ENCODE measurements at places on chromosomes 2 and 18.

DNA sequence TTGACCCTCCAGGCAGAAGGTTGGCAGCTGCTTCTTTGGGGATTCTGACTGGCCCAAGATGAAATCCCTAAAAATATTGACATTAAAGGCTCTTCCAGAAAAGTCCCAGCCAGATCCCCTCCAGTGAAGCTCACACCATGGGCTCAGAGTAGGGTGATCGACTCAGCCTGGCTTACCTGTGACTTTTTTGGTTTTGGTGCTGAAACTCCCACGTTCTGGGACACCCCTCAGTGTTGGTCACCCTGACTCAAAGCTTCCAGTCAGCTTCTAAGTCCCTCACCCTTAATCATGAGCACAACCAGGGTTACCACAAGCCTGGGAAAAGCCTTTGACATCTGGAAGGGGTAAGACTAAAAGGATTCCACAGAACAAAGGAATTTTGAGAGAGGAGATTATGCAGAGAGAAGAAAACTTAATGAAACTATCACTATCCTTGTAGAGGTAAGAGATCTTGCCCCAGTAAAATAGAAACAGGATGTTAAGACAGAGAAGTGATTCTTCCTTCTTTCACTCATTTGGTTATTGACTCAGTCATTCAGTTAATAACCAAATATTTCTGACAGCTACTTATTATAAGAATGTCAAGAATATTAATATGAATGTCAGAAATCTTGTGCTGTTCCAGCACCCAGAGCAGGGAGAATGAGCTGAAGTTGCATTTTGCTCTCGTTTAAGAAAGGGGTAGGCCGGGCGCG is 66.8 kb upstream of the SEC11C start:
- DNase-seq, result no peak

GRCh38 chr18:3793545-3793944 is 343.6 kb downstream of the TGIF1 start:
- no peak for DNase-seq

DNA sequence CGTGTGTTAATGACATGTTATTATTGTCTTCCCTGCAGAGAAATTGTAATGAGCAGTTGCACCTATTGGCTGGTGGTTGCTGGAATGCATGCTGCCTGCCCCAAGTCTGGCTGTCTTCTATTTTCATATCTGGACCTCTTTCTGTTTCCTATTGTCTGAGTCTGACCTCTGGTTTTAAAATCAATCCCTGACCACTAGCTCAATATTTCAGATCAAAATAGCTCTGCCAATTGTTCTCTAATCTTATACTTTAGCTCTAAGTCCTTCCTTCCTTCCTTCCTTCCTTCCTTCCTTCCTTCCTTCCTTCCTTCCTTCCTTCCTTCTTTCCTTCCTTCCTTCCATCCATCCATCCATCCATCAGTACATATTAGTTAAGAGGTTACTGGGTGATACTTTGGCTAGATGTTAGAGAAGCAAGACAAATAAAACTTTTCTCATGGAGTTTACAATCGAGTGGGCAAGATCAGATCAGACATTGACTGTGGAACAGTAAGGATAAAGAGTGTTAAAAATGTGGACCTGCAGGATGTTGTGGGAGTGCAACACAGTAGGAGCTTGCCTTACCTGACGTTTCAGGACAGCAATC is 417.1 kb downstream of the SOCS6 start:
- no peak for DNase-seq

DNA sequence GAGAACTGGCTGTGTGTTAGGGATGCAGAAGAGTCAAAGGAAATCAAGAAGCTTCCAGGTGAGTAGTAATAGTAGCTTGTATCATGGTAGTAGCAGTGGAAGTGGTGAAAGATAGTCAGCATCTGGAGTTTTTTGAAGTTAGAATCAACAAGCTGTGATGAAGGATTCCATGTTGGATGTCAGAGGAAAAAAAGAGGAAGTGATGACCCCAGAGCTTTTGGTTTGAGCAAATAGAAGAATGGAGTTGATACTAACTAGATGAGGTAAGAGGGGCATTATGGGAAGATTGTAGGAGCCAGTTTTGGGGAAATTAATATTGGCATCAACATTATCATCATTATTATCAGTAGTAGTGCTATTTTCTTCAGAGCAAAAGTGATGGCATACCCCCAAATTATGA is 542.2 kb downstream of the XIRP2 start:
- no peak for DNase-seq

DNA sequence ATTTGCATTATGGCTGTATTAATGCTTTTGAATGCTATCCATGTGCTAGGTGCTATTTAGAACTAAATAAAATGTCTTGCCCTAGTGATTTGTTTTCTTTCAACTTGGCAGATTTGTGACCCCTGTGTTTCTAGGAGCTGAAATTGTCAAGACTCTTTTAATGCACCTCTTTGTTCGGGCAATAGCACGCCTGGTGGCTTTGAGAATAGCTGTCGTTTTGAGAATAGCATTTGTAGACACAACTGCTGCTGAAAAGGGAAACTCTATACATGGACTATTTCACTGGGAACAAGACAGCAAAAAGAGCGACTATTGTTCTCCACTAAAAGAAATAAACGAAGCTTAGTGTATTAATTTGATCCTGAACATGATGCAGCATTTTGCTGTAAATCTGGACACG is 352.1 kb upstream of the ZNF521 start:
- DNase-seq, result no peak

DNA sequence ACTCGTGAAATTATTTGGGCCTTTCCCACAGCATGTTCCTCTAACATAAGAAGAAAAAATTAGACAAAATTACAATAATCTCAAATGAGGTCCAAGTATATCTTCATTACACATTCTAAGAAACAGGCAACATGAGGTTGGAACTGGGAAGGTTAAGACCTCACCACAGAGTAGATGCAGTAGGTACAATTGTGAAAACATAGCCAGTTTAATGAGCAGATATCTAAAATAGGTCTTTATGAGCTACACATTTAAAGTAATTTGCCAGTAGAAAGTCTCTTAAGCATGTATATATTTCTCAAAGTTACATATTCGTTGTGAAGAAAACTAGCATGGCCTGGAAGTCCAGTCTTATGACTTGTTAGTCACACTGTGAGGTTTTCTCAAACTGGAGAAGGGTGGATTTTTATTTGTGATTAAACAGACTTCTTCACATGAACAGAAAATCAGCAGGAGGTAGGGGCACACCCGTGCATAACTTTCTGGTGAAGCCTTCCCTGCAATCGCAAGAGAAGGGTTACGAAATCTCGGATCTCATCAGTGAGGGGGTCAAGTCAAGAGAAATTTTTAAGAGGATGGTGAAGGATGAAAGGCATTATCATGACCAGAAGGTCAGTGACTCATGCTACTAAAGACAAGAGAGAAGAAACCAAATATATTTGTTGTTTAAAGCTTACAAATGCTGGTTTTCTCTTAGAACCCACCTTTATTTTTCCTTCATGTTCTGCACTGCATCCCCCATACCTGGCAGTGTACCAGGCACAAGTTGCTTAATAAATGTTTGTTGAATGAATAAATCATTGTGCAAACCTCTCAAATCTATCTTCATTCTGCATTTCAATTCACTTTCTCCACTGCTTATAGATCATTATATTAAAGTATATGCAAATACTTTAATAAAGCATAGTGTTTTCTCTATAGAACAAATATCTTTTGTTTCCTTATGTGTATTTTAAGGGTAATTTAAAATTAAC is 5.1 kb upstream of the RAB27B start:
- no peak for DNase-seq

DNA sequence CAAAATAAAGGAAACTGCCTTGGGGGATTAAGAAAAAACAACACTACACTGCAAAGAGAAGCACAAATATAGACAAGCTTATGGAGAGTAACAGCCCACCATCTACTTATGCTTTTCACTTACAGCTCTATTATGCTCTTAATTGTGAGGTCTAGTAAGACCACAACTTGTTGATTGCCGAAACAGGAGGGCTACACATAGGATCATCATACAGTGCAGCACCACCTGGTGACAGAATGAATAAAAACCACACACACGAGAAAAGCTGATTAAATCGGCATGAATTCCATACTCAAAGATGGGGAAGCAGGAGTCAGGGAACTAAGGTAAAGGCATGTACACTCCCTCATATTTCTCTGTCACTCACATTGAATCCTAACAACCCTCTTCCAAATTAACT is 259.2 kb downstream of the IKZF2 start:
- no peak for DNase-seq

DNA sequence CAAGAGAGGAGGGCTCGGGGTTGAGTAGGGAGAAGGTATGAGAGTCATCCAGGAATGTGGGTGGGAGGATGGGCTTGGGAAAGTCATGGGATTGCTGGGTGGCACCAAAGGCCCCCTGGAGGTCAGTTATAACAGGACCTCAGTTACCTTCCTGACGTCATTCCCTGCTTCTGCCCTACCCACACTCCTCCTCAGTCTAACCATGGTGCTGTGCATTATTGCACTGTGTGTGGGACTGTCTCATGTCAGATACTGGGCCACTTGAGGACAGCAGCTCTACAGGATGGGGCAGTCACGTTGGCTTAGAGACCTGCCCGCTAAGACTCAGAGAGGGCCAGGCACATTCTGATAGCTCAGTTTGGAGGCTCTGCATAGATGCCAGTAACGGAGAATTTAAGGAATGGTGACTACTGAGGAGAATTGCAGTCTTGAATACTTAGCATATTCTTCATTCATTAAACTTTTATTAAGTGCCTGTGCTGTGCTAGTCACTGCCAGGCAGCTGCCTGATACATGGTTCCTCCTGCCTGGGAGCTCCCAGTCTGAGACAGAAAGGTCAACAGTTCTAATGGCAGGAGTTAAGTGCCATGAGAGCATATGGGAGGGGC is 90.5 kb downstream of the LAMA3 start:
- DNase-seq, result no peak

GRCh38 chr2:207801259-207801658 is 31.6 kb upstream of the FZD5 start:
- DNase-seq, result no peak

DNA sequence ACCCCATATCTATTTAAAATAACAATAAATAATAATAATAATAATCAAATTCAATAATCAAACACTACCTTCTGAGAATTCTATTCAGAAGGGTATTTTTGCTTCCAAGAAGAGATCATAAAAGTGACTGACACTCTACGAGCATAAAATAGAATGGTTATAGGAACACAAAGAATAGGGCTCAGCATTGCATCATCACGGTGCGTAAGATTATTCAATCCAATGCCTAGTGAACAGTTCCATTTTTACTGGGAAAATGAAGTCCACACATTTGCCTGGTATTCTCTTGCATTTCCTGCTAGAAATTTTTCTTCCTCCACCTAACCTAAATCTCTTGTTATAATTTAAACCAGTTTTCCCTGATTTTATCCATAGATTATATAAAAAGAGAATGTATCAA is 55.8 kb downstream of the AP1S3 start:
- DNase-seq, result no peak

DNA sequence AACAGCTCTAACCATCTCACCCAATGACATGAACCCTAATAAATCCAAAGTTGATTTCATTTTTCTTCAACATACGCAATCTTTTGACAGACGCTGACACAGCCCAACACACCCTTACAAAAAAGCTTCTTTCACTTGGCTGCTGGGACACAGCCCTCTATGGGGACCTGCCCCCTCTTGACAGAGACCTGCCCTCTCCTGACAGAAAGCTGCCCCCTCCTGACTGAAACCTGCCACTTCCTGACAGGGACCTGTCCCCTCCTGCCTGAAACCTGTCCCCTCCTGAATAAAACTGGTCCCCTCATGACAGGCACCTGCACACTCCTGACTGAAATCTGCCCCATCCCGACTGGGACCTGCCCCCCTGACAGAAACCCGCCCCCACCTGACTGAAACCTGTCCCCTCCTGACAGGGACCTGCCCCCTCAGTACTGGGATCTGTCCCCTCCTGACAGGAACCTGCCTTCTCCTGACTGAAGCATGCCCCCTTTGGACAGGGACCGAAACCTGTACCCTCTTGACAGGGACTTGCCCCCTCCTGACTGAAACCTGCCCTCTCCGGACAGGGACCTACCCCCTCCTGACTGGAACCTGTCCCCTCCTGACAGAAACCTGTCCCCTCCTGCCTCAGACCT is 87.9 kb downstream of the PXDN start:
- no peak for DNase-seq

GRCh38 chr18:2538236-2538635 is 33.1 kb downstream of the METTL4 start:
- DNase-seq, result no peak

GRCh38 chr18:71583252-71583651 is 960.9 kb downstream of the CBLN2 start:
- no peak for DNase-seq

DNA sequence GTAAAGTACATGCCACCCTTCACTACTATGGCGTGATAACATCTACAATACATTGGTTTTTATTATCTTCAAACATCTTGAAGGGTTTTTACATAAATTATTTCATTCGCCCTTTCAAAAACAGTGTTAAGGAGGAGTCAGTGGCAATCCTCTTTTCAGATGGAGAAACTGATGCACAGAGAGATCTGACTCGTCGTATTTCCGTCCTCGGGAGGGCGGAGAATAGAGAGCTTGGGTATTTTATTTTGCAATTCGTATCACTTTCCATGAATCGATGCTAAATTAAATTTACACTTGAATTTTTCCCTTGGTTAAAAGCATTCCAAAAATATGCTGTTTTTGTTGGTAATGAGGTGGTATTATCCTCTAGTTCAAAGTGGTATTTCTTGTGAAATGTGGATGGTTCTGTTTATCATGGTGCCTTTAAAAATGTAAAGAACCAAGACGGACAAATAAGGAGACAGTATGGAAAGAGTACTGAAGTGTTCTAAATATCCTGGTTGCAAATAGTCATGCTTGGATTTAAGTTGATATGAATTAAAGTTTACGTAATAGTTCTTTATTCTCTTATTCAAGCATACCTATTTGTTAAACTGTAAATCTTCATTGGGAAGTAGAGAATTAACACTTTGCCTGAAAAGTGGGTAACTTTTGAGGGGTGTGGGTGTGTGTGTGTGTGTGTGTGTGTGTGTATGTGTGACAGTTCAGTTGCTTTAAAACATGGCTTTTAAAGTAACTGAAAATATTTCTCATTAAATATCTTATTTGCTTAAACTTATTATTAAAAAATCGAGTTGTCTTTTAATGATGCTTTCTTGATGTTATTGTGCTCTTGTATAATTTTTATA is 5.6 kb downstream of the PHLPP1 start:
- DNase-seq, result no peak

- no peak for DNase-seq
These were observed 433.5 kb upstream of the LRATD1 start for GRCh38 chr2:14199040-14199439.

- DNase-seq, result no peak
These were observed at the start of gene GBX2 for GRCh38 chr2:236168110-236169080. Gene GBX2 (minus strand): TSS chr2:236168386. CDS start chr2:236167971, 415 bp downstream.

DNA sequence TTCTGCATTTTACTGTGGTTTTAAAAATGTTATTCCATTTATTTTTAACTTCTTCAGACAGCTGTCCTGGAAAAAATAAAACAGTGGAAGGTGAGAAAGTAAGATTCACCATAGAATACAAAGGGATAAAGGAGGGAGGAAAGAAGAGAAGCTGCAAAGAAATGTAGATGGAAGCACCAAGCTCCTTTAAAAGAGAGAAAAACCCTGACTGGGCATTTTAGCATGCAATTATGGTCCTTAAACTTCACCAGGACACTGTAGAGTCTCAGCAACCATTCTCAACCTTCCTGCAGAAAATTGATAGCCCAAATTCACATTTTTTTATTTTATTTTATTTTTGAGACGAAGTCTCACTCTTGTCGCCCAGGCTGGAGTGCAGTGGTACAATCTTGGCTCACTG is 11.6 kb upstream of the ANKRD44 start:
- DNase-seq, result no peak

Data from activated B cell treated with CpG ODN at 0.5 μM for 24 hours (primary cell).